ENCODE measurements at places on chromosomes 1 and 21. TPM values are rescaled to one million over a fixed set of nuclear protein-coding genes. Genes with fewer than 3 reads are reported as not detected.

NME7 gene
- total RNA-seq, result 5.4 TPM

KCNK1 gene
- total RNA-seq, result 3.7 TPM

PEX10 gene
- 7.4 TPM for total RNA-seq

AKT3 gene
- 5.2 TPM for total RNA-seq

SPRR2B gene
- not detected for total RNA-seq

SERPINC1 gene
- 1,325 TPM for total RNA-seq

IL6R gene
- total RNA-seq, result 145 TPM

RAP1GAP gene
- total RNA-seq, result 8.0 TPM

DNA sequence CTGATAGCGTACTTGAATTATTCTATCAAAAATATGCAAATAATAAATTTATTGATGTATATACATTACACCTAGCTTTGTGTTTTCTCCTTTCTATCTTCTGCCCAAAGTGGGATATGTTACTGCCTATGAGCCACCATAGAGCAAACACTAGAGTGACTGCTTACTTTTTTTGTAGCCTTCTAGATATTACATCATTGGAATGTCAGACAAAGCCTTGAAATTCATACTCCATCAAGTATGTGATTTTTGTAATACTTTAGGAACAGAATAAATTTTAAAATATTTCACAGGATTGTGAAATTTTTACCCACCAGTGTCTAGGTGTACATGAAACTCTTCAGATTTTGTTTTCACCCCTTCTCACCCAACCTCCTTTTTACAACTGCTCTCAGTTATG, 787.6 kb downstream of the USP25 start:
- H3K4me3 ChIP-seq, result no peak overlapping the region
- H3K4me1 ChIP-seq, result no peaks in the 10 kb centered on the region
- H3K36me3 ChIP-seq, result no peaks in the 10 kb centered on the region

DNA sequence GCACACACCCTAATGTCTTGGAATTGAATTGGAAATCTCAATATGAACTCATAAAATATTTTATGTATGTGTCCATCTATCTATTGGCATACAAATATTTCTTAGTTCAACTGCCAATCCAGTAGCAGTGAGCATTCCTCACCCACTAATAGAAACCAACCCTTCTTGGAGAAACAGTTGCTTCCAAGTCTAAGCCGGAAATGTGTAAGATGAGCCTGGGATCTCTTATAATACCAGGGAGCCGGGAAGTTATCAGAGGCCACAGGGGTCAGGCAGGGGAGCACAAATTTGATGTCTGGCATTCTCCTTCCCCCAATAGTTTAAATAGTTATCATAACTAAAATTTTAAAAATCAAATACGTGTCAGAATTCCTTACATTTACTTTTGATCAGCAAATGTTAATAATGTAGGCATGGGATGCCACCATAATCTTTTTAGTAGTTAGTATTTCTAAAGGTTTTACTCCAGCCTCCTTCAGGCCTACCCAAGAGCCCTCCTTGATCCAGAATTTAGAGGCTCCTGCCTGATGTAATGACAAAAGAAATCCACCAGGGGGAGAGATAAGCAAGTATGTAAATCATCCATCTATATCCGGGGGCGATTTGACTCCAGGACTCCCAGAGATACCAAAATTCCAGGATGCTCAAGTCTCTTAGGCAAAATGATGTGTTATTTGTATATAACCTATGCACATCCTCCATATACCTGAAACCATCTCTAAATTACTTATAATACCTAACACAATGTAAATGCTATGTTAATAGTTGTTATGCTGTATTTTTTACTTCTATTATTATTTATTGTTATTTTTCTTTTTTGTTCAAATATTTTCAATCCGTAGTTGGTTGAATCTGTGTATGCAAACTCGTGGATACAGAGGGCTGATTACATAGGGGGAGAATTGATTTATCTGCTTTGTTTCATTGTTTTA, 218.7 kb upstream of the COA6 start:
- no peak overlapping the region for H3K27ac ChIP-seq
- H3K4me1 ChIP-seq, result no peaks in the 10 kb centered on the region
- H3K27me3 ChIP-seq, result no peaks in the 10 kb centered on the region
- H3K36me3 ChIP-seq, result no peaks in the 10 kb centered on the region

DNA sequence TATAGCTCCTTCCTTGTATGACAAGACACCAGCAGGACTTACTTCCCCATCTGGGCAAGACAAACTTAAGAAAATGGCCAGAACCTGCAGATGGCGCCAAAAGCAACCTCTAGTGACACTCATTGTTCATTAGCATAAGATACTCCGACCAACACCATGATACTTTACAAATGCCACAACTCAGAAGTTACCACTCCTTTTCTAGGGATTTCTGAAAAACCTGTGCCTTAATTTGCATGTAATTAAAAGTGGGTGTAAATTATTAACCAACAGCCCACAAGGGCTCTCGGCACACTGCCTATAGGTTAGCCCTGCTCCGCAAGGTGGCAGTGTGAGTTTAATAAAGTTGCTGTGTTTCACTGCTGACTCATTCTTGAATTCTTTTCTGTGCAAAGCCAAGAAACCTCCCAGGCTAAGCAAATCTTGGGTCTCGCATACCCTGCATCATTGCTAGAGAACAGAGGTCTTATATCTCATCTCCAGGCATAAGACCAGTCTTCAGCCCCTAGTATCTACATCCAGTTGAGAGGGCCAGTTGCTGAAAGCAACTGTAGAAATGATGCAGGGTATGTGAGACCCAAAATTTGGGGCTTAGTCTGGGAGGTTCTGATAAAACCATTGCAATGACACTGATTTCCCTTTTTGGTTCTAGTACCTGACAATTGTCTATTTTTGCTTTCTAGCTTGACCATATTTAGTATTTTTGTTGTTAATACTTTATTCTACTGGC, 86.4 kb downstream of the FAF1 start:
- H3K4me3 ChIP-seq, result no peak overlapping the region
- no peaks in the 10 kb centered on the region for H3K27me3 ChIP-seq
- H3K4me1 ChIP-seq, result no peaks in the 10 kb centered on the region
- H3K27ac ChIP-seq, result no peak overlapping the region
- H3K36me3 ChIP-seq, result no peaks in the 10 kb centered on the region
- no peak for DNase-seq

- H3K36me3 ChIP-seq, result no peaks in the 10 kb centered on the region
- H3K27ac ChIP-seq, result peak overlapping the region; percentile 33
- DNase-seq, result no peak
- H3K4me1 ChIP-seq, result peaks cover 7% of the 10 kb centered on the region
- no peak overlapping the region for H3K4me3 ChIP-seq
- H3K27me3 ChIP-seq, result no peaks in the 10 kb centered on the region
These were observed 164.9 kb downstream of the RERE start for GRCh38 chr1:8652467-8653046.

GRCh38 chr1:202279806-202280205, 61.9 kb downstream of the UBE2T start:
- H3K27ac ChIP-seq, result no peak overlapping the region
- DNase-seq, result no peak
- H3K27me3 ChIP-seq, result no peaks in the 10 kb centered on the region

DNA sequence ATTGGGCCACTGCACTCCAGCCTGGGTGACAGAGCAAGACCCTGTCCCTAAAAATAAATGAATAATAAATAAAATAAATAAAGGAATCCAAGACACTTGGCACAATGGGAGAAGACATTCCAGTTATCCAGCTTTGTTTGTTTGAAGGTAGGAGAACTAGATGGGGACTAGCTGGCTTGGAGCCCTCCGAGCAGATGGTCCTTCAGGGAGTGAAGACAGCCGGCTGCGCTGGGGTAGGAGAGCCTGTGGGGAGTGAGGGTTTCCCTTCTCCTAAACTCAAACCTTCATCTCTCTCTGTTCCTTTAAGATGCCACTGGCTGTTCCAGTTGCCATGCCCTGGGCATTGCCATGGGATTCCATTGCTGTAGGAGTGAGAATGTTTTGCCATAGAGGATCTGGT, 120.6 kb downstream of the NAV1 start:
- H3K4me3 ChIP-seq, result no peak overlapping the region
- H3K27ac ChIP-seq, result no peak overlapping the region
- no peaks in the 10 kb centered on the region for H3K4me1 ChIP-seq
- H3K27me3 ChIP-seq, result no peaks in the 10 kb centered on the region

DNA sequence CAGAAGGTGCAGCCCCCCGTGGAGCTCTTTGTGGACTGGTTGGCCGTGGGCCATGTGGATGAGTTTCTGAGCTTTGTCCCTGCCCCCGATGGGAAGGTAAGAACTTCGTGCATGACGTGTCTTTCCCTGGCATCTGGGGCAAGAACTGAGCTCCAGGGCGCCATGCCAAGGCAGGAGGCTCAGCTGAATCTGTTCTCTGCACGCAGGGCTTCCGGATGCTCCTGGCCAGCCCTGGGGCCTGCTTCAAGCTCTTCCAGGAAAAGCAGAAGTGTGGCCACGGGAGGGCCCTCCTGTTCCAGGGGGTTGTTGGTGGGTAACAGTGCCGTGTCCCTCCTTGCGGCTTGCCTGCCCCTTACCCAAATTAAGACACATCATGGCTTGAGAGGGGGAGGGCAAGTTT, 27.7 kb downstream of the PADI3 start:
- DNase-seq, result peak; percentile 42
- H3K4me1 ChIP-seq, result no peaks in the 10 kb centered on the region
- H3K4me3 ChIP-seq, result no peak overlapping the region
- no peak overlapping the region for H3K27ac ChIP-seq
- H3K27me3 ChIP-seq, result no peaks in the 10 kb centered on the region

DNA sequence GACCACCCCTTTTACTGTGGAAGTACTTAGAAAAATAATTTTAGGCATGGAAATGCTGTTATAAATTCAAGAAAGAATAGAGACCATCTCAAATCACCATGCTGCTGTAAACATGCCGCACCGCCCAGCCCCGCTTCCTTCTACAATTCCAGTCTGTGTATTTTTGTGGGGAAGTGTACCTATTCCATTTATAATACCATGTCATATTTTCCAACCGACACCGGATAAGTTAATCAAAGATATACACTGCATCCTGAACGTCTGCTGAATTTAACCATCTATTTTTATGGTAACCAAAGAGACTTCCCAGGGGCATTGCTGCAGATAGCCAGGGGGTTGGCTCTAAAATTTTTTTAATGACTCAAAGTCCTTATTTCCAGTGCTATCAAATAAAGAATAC, 16.0 kb downstream of the CCN1 start:
- no peaks in the 10 kb centered on the region for H3K4me1 ChIP-seq
- H3K27ac ChIP-seq, result no peak overlapping the region
- DNase-seq, result no peak
- no peaks in the 10 kb centered on the region for H3K27me3 ChIP-seq
- H3K4me3 ChIP-seq, result no peak overlapping the region
- no peaks in the 10 kb centered on the region for H3K36me3 ChIP-seq

- no peaks in the 10 kb centered on the region for H3K27me3 ChIP-seq
- H3K4me3 ChIP-seq, result no peak overlapping the region
- no peaks in the 10 kb centered on the region for H3K4me1 ChIP-seq
- H3K27ac ChIP-seq, result no peak overlapping the region
These were observed 6.8 kb downstream of the PRXL2B start for GRCh38 chr1:2593251-2593878.

- H3K27ac ChIP-seq, result no peak overlapping the region
- no peaks in the 10 kb centered on the region for H3K27me3 ChIP-seq
- peaks cover 4% of the 10 kb centered on the region for H3K36me3 ChIP-seq
- H3K4me3 ChIP-seq, result no peak overlapping the region
- H3K4me1 ChIP-seq, result peaks cover 7% of the 10 kb centered on the region
These were observed 3.0 kb downstream of the RWDD3 start for GRCh38 chr1:95236784-95237575.

DNA sequence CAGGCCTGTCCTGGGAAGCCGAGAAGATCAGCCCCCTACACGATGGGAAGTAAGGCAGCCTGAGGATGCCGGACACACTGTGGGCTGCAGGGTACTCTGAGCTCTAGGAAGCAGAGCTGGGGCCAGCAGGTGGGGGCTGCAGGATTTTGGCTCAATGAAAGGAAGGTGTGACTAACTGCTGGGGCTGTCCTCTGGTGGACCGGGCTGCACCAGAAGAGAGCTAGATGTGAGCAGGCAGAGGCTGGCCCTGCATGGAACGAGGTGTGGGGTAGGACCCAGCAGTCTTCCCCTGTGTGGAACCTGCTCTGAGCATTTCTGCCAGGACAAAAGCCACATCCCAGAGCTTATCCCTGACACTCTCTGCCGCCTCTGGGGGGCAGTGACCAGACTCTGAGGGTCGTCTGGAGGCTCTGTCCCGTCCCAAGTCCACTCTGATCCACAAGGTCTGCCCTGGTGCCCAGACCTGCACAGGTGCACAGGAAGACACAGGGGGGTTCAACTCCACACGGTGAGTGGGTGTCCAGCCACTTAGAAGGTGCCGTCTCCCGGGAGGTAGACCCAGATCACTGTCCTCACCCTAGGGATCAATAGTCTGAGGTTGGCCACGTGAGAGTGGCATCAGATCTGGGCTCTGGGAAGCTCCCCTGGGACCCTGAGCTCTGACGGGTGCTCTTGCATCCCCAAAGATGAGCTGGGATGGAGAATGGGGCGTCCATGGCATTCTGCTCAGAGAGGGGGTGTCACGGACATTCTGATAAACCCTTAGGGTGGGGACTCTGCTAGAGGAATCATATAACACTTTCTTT, 187.6 kb upstream of the VAMP3 start:
- H3K4me1 ChIP-seq, result no peaks in the 10 kb centered on the region
- no peak for DNase-seq
- no peaks in the 10 kb centered on the region for H3K36me3 ChIP-seq
- H3K27me3 ChIP-seq, result no peaks in the 10 kb centered on the region
- no peak overlapping the region for H3K4me3 ChIP-seq
- no peak overlapping the region for H3K27ac ChIP-seq

DNA sequence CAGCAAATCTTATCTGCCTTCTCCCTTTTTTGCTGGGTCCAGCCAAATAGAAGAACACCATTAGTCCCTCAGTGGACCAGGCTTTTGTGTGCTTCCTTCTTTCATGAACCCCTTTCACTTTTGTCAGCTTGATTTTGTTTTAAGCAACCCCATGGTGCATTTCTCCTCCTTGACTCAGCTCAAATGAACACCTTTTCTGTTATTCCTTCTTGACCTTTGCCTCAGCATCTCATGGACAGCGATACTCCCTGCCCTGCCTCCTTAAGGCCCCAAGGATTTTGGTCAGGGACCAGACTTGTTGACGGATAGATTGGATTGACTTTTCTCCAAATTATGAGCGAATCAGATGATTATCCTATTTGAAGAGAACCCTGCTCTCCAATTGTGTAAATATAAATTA, 356.6 kb upstream of the USP24 start:
- DNase-seq, result no peak
- H3K27me3 ChIP-seq, result no peaks in the 10 kb centered on the region
- no peaks in the 10 kb centered on the region for H3K4me1 ChIP-seq
- H3K4me3 ChIP-seq, result no peak overlapping the region
- no peak overlapping the region for H3K27ac ChIP-seq
- H3K36me3 ChIP-seq, result no peaks in the 10 kb centered on the region

GRCh38 chr1:53328009-53328461, at the start of gene LRP8:
TSS of gene LRP8 (minus strand) at chr1:53328070. CDS start at chr1:53327912, 158 bp downstream.
- H3K4me1 ChIP-seq, result no peaks in the 10 kb centered on the region
- H3K36me3 ChIP-seq, result no peaks in the 10 kb centered on the region
- H3K27me3 ChIP-seq, result peaks cover 8% of the 10 kb centered on the region
- DNase-seq, result peak; percentile 73
- H3K4me3 ChIP-seq, result peak within 1 kb of the TSS; percentile 57

DNA sequence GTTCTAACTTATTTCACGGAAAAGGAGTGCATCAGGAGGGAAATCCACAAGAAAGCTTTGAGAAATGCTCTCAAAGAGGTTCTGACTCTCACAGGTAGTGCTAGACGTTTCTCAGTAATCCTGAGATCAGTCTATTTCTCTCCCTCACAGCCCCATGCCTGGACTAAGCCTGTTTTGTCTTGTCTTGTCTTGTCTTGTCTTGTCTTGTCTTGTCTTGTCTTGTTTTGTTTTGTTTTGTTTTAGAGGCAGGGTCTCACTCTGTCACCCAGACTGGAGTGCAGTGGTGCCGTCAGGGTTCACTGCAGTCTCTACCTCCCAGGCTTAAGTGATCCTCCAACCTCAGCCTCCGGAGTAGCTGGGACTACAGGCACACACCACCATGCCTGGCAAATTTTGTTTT, 133.3 kb upstream of the SGIP1 start:
- no peak overlapping the region for H3K4me3 ChIP-seq
- H3K27me3 ChIP-seq, result no peaks in the 10 kb centered on the region
- H3K36me3 ChIP-seq, result no peaks in the 10 kb centered on the region
- H3K27ac ChIP-seq, result no peak overlapping the region
